AG10803 (cell line): ENCODE measurements at places on chromosomes 12 and 14.
A peak's percentile ranks its signal among the peaks of the same experiment; 100 is the strongest.

DNA sequence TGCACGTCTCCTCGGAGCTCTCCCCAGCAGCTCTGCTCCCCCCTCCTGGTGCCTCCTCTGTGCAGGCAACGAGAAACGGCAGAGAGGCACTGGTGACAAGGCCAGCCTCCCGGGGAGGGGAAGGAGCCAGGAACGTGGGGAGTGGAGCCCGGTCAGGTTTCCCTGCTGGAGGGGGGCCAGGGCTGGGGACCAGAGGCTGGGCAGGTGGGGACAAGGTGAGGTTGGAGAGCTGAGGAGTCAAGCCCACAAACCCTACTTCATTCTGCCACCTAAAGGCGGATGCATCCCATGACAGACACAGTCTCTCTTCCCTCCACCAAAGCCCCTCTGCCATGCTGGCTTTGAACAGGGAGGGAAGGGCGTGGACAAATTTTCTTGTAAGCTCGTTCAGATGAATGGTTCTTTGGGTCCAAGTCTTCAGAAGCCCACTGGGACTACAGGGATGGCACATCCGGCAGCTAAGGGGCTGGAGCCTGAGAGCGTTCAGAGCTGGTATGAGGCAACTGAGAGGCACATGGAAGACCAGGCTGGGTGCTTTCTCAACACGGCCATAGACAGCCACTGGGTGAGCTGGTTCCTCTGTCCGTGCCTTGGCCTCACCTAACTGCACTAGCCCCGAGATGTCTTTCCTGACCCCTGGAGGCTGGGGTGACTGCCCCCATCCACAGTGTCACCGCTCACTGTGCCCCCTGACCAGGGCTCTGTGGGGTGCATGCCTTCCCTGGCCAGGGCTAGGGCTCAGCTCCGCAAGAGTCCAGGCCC, 105.9 kb downstream of the RBM19 start:
- DNase-seq = no peak

DNA sequence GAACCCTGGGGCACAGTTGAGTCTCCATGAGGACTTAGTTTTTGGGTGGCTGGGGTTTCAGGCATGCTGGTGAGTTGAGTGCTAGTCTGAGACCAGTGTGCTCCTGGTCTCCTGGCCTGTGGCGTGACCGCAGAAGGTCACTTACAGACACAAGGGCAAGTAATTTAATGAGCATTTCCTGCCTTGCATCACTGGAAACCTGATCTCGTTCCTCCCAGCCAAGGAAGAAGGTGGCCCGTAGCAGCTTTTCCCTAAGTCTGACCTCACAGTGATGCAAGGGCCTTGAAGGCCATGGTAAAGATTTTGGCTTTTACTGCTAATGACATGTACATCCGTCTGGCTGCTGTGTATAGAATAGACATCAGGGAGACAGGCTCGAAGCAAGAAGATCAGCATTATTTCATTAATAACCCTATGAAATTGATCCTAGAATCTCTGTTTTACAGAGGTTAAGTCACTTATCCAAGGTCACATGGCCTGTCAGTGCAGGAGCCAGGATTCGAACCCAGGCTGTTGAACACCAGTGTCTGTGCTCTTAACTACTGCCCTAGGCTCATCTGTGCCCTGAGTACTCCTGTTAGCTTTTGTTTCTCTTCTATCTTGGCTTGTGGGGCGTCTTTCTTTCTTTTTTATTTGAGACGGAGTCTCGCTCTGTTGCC, 4.6 kb downstream of the TMEM120B start:
- DNase-seq = peak; percentile 84

DNA sequence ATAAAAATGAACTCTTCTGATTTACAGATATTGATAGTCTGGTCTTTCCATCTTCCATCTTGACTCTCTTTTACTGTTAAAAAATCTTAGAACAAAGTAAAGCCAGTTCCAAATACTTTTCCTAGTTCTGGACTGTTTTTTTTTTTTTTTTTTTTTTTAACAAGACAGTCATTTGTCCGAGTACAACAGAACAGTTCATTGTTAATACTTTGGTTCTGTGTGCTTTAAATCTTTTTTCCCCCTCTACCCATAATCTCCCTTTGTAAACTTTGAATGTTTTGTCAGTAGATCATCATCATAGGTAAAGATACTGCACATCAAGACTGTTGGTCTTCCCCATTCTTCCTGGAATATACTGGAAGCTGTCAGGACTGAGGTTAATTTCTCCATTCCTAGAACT, 38.0 kb downstream of the ADIPOR2 start:
- no peak for DNase-seq

GRCh38 chr12:124175704-124176103, 119.2 kb upstream of the RFLNA start:
- DNase-seq = no peak

DNA sequence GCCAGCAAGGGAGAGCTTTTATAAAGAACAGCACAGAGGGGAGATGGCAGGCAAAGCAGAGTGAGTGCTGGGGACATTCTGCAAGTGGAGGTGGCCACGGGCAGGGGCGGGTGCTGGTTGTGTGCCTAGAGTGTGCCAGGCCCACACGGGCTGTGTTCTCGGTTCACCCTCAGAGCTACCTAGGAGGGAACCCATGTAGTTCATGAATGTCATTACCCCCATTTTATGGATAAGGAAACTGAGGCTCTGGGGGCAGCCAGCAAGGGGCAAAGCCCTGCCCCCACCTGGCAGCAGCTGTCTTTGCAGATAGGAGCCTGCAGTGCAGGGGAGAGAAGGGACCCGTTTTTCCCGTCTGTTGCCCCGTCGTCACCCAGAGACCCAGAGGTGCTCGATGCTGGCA, 85.2 kb upstream of the NCOR2 start:
- DNase-seq = no peak

DNA sequence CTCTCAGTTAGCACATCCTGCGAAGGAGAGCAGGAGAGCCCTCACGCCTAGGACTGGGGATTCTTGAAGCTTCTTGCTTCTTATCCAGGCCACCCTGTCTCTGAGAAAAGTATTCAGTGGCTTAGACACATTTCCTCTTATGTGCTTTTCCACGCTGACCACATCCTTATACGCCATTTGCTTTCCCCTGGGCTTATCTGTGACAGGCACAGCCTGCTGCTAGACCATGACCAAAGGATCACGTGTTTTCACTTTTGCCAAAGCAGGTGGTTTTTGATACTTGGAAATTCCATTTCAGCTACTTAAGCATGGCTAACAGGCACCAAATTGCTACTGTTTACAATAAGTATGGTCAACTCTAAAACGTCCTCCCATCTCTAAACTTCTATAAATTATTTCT, 587.4 kb downstream of the AACS start:
- DNase-seq = no peak

GRCh38 chr12:21384261-21384660, 11.6 kb downstream of the IAPP start:
- DNase-seq = no peak

DNA sequence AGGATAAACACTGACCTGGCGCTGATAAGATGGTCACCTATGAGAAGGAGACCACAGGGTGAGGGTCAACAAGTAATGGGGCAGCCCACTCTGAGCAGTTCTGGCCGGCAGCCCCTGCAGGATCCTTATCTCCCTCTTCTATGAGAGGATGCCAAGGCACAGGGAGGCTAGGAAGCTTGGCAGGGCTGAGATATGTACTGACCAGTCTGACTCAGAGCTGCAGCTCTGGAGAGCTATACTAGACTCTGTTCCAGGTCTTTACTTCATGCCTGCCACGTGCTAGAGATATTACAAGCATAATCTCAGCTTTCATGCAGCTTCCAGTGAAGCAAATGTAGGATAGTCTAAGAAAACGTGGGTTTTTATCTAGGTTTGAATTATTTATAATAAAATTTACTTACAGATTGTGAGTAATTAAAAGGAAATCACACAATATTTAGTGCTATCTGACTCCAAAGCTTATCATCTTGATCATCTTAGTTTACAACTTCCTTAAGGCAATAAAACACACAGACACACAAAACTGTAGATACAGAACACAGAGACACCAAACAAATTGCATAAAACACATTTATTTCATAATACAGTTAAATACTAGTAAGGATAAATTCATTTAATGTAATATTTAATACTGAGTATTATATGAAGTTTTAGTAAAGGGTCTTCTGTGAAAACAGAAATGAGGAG, 32.3 kb downstream of the GIT2 start:
- peak; percentile 61 for DNase-seq

GRCh38 chr12:123444092-123445026, 7.9 kb upstream of the RILPL2 start:
- DNase-seq = peak; percentile 69

DNA sequence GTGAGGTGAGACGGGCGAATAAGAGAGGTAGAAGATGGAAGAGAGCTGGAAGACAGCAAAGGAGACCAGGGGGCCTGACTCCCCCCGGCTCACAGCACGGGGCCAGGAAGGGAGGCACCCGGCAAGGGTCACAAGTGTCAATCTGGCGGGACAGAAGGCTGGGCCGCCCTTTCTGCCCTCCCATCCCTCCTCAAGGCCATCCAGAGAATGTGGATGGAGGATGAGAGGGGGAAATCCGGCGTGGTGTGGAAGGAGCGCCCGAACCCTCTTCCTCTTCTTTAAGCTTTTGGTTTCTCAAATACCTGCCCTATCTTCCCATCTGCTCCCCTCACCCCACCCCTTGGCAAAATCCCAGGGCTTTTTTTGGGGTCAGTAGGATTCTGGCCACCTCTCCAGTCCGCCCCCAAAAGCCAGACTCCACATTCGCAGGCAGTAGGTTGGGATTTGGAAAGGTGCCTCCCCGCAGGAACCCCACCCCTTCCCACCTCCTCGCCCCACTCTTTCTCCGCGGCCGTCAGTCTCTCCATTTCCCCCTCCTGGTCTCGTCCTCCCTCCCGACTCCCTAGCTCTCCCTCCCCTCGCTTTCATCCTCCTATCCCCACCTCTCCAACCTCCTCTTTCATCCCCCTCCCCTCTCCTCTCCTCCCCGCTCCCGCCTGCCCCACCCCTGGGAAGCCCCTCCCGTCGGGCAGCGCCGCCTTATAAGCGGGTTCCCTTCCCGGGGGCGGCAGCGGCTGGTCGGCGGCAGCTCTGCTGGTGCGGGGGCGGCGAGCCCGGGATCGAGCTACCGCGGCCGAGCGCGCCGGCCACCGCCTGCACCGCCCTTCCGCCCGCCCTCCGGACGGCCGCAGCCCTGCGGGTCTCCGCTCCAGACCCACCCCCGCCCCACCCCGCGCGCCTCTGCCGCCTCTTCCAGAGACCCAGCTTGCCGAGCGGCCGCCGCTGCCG, at the start of gene PTMS:
Gene PTMS, plus strand, starts transcription at position 730 of the 948 bp plus-strand sequence. CDS start 343 bp downstream, outside the sequence.
- peak; percentile 91 for DNase-seq

GRCh38 chr14:20757965-20758364, 10.2 kb upstream of the EDDM3B start:
- no peak for DNase-seq

DNA sequence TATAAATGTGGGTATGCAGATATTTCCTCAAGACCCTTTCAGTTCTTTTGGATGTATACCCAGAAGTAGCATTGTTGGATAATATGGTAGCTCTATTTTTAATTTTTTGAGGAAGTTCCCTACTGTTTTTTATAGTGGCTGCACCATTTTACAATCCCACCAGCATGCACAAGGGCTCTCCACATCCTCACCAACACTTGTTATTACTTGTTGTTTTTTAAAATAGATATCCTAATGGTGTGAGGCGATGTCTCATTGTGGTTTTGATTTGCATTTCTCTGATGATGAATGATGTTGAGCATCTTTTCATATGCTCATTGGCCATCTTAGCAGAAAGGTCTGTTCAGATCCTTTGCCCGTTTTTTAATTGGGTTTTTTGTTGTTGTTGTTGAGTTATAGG, 47.1 kb downstream of the DIP2B start:
- DNase-seq = no peak

DNA sequence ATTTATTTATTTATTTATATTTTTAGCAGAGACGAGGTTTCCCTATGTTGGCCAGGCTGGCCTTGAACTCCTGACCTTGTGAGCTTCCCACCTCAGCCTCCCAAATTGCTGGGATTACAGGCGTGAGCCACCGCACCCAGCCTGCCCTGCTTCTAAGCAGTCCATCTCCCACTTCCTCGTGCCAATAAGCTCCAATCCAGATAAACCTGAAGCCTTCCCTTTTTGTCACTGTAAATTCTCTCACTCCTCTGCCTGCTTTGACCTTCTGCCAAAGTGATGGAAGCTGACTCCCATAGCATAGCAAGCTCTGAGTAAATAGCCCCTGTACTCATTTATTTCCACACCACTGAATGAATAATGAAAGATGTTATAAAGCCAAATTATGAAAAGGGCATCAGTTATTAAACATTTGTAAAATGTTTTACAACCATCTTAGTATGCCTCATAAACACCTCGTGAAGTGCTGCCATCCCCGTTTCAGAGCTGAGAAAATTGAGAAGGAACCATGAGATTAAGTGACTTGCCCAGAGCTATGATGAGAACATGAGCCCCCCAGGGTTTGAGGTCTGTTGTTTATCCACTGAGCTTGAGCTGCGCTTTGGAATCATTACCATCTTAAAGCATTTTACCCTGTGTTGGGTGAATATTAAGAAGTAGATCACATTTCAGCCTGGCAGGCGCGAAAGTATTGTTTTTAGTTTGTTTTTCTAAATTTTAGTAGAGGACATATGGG, 30.4 kb downstream of the MANSC1 start:
- peak; percentile 7 for DNase-seq

DNA sequence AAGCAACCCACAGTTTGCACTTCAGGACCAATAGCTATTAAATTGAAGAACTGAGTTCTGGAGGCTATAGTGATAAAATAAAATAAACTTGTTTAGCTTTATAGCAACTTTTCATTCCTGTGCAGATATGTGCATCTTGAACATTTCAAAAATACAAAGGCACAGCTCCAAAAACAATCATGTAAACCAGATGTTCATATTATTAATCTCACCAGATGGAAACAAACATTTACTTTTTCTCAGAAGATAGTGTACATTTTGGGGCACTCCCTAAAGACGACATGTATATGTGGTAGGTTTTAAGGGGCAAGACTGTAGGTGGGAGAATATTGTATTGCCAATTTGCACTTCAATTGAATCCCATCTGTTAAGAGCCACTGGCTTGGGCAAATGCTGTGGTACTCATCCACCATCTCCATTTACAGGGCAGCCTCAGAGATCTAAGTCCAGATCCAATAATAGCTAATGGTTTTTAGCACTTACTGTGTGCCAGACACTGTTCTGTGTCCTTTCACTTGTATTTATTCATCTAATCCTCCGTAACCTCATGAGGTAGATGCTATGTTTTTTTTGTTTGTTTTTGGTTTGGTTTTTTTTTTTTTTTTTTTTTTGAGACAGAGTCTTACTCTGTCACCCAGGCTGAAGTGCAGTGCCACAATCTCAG, 49.1 kb downstream of the PTGER2 start:
- peak; percentile 40 for DNase-seq
